ENCODE measurements at places on chromosomes 3 and 15.
A peak's percentile ranks its signal among the peaks of the same experiment; 100 is the strongest.

GRCh38 chr3:25831578-25831977, 41.7 kb downstream of the OXSM start:
- DNase-seq = peak; percentile 45

- no peak for DNase-seq
Measured at GRCh38 chr3:119557877-119558269, 1.5 kb downstream of the CD80 start.

DNA sequence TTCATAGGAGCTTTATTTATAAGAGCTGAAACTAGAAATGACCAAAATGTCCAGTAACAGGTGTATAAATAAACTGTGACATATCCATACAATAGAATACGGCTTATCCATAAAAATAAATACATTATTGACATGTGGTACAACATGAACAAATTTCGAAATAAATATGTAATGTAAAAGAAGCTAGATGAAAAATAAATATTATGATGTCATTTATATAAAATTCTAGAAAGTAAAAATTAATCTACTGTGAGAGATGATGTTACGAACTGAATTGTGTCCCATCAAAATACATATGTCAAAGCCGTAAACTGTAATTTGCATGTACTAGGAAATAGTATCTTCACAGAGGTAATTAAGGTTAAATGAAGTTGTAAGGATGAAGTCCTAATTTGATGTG, 1104.9 kb downstream of the NSUN3 start:
- no peak for DNase-seq

- no peak for DNase-seq
Measured at GRCh38 chr3:174810254-174810653, 48.9 kb upstream of the NAALADL2 start.

DNA sequence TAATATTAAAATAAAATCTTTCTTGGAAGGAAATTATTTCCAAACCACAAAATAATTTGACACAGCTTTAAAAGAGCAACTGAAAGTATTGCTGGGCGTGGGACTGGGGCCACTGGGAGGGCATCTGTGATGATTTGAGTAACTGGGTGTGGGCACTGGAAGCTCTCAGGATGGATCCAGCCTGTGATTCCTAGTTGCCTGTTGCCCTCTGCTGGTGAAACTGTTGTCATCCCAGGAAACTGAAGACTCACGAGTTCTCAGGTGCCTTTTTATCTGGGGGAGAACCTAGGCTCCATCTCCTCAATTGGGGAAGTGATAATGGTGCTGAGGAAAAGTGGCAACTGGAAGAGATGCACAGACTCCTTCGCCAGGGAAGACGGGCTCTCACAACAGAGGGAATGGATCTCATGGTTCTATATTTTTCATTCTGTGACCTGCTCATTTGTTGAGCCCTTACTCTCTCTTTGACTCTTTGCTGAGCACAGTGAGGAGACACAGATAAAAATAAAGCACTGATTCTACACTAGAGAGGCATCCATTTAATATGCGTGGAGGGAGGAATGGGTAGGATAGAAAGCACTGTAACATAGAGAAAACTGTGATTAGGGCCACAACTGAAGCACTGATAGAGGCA, 61.6 kb downstream of the TPRG1 start:
- DNase-seq = peak; percentile 83

DNA sequence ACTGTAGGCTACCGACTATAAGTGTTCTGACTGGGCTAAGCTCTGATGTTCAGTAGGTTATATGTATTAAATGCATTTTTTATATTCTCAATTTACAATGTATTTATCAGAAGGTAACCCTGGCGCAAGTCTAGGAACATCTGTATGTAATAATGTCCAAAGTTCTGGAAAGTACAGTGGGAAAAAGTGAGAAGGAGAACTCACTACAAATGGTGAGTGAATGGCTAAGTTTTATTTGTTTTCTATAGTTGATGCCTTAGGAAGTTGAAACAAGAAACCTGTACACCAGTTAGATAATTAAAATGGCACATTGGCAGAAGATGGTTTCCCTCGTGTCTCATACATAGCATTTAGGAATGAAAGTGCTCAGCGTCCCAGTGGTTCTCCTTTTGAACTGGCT, 333.4 kb upstream of the THRB start:
- no peak for DNase-seq

DNA sequence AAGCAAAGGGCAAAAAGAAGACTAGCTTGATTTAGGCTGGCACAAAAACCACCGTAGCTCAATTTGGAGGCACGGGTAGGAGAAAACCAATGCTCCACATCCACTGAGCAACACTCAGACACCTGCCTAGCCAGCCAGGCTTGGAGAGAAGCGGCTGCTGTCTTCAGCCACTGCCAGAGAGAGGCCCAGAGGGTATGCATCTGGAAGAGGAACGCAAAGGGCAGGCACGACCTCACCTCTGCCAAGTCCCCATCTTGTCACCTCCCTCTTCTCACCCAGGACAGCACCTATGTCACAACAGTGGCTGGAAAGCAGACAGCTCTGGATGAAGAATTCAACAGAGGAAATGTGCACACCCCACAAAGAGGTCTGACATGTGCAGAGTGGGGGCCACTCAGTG, 93.5 kb downstream of the ADAMTS17 start:
- no peak for DNase-seq

DNA sequence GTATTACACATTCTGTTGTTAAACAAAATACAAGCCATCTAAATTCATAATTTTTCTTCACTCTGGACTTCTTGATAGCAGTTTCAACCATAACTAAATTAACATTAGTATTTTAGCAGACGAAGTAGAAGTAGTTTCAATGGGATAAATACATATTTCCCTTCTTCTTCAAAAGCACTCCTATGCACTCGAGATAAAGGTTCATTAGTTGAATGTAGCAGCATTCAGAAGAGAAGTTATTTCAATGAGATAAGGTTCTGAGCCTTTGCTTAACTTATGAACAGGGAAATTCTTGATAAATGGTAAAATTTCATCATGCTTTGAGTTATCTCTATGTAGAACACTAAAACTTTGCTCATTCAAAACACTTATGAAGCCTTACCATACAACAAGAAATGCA, 11.8 kb downstream of the TM4SF18 start:
- no peak for DNase-seq

- no peak for DNase-seq
Measured at GRCh38 chr3:31707286-31707685, 174.6 kb downstream of the STT3B start.

- no peak for DNase-seq
Measured at GRCh38 chr3:55885721-55886120, 398.6 kb upstream of the WNT5A start.

DNA sequence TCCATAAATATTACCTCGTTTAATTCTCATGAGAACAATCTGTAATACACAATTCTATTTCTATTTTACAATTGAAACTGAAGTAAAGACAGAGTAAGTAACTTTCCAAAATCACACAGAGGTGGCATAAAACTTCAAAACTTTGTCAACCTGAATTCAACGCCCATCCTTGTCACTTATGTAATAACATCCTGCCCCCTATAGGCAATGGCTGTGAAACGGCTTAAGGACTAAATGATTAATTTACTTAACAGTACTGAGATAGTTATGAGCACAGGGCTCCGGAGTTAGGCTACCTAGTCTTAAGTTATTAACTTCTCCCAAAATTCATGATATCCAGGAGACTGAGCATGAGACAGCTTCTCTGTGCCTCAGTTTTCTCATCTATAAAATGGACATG, 293.1 kb upstream of the CHRM5 start:
- peak; percentile 20 for DNase-seq

- no peak for DNase-seq
Measured at GRCh38 chr3:58672451-58672850, 5.9 kb upstream of the FAM3D start.

DNA sequence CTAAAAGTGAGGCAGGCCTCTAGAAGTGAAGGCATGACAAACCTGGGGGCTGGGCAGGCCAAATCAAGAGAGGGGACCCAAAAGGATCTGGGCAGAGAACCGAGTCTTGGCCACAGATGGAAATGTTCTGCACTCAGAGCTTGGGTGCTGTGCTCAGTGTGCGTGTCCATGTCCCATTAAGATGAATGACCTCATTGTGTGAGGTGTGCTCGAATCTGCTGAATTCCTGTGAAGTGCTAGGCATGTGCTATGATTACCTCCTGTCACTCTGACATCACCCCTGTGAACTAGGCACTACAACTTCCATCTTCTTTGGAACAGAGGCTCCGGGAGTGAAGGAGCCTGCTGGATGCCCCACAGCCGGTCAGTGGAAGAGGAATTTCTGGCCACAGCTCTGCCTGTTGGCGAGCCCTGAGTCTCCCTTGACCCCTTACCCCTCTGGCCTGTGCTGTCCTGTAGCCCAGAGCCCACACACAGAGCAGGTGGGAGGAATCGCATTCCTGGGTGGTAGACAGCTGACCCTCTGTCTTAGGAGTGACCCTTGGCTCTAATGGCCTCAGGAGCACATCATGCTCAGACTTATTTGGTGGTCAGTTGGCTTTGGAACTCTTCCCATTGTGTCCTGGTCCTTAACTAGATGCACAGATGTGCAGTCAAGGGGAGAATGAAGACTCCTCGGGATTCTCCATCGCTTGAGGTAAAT, 67.6 kb upstream of the CTDSPL start:
- DNase-seq = no peak

DNA sequence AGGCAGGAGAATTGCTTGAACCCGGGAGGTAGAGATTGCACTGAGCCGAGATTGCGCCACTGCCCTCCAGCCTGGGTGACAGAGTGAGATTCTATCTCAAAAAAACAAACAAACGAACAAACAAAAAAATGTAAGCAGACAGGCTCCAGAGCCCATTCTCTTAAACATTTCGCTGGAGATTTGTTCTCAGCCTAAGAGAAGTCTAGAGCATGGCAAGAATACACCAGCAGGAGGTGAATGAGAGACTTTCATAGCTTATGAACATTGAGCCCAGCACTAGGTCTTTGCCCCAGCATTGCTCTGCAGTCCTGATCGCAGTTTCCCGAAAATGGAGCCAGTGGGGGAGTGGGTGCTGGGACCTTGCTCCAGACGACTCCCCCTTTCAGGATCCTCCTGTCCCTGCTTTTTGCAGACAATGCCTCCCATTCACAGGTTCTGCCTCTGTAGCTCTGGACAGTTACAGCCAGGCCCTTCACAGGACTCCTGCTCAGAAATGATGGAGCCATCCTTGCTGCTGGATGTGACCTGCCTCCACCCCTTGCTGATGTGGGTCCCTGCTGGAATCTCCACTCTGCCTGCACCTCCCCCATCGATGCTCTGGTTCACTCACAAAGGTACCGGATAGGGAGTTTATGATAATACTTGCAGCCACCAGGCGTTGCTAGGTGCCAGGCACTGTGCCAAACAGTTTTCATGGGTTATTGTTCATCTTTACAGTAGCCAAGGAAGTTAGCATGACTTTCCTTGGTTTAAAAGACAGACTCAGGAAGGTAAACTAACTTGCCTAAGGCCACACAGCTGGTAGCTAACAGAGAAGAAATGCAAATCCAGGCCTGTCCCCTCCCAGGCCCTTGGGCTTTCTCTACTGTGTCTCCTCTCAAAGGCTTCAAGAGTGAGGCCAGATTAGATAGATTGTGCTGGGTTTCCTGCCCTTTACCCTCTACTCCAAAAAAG, 329.7 kb upstream of the TLE3 start:
- peak; percentile 9 for DNase-seq

DNA sequence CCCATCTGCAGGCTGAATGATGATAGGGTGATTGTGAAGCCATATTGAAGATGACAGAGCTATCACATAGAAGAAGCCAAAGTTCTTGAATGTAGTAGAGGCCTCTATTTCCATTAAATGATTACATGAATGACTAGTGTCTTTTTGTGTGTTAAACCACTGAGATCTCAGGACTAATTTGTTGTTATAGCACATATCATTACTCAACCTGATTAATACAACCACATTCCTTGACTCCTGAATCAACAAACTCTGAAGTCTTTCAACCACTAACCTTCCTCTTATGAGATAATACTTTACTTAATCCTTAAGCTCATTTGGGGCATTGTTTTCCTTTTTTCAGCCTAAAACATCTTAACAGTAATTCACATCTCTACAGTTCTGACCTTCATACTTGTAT, 564.5 kb upstream of the ADAMTS9 start:
- no peak for DNase-seq

- no peak for DNase-seq
Measured at GRCh38 chr3:142638291-142638690, 42.1 kb downstream of the PLS1 start.

DNA sequence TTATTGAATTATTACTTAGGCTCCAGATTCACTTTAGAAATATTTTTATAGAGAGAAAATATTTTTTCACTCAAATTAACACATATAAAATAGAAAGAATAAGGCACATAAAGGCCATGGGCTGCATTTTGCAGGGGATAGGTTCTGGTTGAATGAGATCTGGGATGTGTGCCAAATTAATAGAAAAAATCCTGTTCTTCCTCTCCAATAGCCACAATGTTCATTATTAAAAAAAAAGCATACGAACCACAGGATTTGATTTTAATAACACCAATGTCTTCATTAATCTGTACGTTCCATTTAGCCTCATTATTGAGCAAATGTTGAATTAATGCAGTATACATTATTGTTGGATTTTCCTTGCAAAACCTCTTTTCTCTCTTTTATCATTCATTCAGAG, 622.8 kb upstream of the AGTR1 start:
- DNase-seq = no peak

DNA sequence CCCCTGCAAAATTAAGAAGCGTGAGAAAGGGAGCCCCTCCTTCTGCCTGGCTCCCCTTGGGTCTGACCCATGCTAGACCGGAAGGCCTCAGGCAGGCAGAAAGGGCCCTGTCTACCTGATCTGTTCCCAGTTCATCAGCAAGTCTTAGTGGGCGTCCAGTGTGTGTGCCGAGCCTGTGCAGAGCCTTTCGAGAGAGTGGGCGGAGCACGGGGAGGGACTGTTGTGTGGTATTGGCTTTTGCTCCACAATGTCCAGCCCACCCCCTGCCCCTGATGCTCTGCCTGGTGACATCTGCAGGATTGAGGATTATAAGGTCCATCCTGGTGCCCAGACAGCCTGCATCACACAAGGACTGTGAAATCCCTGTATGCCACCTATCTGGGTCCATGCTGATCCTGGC, 82.9 kb downstream of the CHDH start:
- no peak for DNase-seq

DNA sequence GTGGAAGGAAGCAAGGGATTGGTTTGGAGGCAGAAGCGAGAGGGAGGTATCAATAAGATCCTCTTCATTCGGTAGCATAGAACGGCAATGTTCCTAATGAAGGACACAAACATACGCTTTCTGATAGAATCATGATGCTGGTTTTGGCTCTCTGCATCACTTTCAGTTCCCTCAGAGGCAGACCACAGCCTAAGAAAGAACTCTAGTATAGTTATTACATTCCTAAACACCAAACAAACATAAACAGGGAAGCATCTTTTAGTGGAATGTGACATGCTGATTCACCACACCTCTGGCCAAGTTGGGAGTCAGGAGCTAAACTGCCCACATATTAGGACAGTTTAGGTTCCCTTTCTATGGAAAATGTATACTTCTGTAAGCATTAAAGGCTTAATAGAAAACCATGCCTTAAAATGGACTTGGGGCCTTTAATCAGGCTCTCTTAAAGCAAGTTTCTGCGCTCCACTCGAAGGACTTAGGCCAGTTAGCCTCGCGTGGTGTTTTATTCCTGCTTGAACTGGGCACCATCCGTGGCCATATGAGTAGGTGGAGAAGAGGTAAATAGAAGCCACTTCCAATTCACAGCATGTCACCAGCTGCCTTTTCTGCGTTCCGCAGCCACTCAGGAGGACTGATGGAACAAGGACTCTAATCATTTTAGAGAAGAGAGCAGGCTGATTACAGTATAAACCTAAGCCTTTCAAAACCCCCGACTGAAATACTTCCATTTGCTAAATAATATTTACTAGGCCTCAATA, 53.7 kb downstream of the CD47 start:
- DNase-seq = no peak
